NCI-H524 (cell line): ENCODE measurements at places on chromosomes 2 and 18.

DNA sequence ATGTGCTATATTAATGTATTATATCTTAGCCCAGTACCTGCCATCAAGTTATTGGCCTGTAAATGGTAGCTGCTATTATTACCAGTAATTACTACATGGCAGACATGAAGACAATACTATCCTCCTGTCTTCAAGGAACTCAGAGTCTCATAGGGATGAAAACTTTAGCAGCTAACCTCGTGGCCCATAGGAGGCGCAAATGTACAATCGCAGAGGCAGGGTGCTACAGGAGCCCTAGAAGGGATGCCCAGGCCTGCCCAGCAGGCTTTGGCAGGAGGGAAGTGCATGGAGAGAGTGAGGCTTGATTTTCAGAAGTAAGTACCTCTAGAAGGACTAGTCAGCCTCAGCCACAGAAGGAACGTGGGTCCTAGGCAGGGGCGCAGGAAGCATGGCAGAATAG lies 44.7 kb upstream of the KIDINS220 start:
- DNase-seq = peak; percentile 10

GRCh38 chr2:105783151-105783738 lies 38.5 kb downstream of the NCK2 start:
- no peak for DNase-seq

DNA sequence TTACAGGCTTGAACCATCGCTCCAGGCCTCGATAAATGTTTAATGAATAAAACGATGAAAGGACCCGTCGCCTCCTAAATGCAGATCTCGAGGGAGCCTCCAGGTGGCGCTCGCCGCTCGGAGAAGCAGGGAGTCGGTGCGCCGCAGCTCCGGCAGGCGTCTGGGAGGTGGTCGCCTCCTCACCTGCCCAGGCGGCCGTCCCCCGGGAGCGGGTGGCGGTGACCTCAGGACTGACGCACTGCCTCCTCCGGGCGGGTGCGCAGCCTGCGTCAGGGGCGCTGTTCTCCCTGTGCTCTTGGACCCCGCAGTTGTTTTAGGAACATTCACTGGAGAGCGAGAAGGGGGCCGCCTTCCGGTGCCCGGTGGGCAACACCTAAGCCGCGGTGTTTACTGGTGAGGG lies 38.6 kb upstream of the POLE4 start:
- DNase-seq = peak; percentile 69

- DNase-seq = no peak
These were observed 2.4 kb downstream of the FAM171B start for GRCh38 chr2:186696290-186696689.

DNA sequence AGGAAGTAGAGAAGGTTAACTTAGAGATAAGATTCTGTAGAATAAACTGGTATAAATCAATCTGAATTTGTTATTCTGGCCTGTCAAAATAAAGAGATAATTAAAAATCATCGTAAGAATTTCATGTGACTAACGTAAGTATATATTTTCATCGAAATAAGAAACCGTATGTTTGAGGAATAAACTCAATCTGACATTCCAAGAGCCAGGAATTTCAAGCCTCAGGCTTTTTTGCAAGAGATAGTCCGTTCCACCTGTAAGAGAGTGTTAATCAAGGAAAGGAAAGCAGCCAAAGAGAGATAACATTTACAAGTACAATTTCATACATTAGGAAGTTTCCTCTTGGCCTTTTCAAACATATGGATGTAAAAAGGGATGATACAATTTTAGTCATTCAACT lies 701.5 kb downstream of the CBLN2 start:
- no peak for DNase-seq

- no peak for DNase-seq
These were observed 1929.3 kb upstream of the LRRTM1 start for GRCh38 chr2:82233806-82234205.

DNA sequence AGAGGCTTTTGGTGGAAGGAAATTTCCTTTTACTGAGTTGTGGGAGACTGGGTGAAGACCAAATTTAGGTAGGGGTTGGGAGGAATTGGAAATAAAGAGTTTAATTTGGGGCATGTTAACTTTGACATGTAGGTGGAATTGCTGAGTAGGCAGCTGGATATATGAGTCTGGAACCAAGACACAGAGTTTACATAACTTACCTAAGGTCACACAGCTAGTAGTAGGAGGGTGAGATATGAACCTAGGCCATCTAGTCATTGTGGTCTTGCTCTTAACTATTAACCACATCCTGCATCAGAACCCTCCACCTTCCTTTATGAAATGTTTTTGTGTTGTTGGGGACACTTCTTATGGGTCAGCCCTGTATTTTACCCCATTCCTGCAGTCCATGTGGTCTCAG lies 113.1 kb downstream of the ICOS start:
- no peak for DNase-seq

DNA sequence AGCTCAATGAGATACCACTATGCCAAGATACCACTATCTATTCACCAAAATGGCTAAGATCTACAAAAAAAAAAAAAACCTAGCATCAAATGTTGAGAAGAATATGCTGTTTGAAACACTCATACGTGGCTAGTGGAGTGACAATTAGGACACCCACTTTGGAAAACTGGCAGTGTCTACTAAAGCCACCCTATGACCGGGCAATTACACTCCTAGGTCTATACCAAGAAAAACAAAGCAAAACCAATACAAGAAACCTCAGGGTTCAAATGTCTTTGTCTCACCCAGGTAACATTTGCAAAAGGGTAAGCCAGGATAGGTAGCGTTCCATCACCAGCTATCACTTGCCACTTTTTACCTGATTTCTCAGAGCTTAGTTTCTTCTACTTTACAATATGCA lies 123.6 kb upstream of the CAB39 start:
- no peak for DNase-seq

GRCh38 chr2:197212344-197213262 lies 98.0 kb downstream of the ANKRD44 start:
- no peak for DNase-seq

DNA sequence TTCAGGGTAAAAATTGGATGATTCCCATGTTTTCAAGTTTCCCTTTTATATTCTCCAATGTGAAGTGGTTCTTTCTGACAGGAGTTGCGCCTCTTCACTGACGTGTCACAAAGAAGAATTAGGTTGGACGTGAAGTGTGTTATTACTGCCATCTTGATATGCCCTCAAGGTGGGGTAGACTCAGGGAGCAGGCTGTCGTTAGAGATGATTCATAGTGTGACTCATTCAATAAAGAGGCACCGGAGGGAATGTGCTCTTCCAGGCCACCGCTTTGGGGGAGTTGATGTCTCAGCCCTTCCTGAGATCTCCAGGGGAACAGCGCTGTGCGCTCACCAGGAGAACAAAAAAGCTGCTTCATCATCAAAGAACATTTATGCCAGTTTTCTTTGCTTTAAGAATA lies 3.6 kb upstream of the DGKD start:
- no peak for DNase-seq

DNA sequence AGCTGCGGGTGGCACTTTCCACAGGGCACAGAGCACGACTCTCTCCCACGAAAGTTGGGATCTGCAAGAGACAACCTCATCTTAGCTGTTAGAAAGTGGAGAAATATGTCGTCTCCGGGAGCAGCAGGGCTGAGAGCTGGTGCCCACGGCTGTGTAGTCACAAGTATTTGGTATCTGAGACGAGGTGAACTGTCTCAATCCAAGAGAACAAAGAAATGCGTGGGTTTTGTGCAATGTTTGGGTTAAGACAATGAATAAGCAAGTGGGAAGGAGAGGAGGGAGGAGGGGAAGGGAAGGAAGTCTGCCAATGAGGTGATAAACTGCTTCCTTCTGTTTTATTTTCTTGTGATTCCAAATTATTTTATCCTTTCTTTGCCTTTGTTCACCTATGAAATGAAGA lies 18.0 kb downstream of the DYTN start:
- DNase-seq = no peak

- DNase-seq = no peak
These were observed 679.8 kb upstream of the NRXN1 start for GRCh38 chr2:51711766-51712165.

DNA sequence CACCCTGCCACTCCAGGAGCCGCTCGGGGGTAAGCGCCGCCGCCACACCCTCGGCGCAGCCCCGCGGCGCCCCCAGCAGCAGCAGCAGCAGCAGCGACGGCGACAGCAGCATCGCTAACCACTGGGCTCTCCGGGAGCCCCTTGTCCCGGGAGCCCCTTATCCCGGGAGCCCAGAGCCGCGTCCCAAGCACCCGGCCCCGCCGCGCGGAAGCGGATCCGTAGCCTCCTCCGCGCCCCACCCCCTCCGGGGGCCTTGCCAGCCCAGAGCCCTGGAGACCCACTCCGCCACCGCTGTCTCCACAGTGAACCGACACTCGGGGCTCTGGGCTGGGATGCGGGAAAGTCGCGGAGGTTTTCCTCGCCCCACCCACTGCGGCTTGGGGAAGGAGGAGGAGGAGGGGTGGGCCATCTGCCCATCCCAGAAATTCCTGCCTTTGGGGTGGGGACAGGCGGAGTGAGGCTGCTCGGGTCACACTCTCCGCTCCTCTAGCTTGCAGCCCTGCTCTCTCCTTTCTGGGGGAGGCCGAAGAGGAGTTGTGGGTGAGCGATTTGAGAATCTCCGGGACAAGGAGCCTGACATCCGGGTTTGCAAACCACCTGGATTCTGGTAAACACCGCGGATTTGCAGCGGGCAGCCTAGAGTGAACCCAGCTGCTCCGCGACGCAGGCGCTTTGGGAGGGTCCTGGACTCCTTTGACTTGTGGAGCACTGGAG lies at the start of gene PLA2R1:
PLA2R1 (minus strand) TSS at position 324 of the 714 bp plus-strand sequence; CDS start at position 112, 212 bp downstream.
- DNase-seq = peak; percentile 21

DNA sequence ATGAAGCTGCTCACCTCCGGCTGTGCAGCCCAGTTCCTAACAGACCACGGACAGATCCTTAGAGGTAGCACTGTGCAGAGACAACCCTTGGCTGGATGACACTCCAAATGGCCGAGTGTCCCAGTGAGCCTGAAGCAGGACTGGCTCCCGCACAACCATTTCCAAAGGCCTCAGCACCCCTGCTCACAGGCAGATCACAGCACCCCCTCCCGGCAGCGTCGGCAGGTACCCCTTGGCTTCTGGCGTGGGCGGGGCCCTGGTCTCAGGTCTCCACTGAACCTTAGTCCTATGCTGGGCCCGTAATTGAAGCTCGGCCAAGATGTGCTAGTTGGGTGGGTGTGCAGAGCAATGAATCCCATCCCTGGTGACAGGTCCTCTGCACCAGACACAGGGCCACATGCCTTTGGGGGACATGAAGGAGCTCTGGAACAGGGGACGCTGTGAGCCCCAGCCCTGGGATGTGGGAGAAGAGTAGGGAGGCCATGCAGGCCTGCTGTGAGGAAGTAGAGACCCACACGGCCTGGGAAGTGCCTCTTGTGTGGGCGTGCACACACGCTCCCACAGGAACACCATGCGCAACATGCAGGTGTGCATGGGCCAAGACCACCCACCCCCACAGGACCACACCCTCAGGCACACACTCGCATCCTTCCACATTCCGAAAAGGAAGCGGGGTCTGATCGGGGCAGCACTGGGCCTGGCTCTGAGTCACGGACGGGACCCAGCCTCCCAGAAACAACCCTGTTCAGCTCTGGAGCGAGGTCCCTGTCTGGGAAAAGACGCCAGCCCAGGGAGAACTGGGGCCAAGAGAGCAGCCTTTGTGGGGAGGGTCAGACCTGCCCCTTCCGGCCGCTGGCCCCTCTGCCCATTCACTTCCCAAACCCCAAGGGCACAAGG lies 2.8 kb downstream of the DUSP2 start:
- no peak for DNase-seq

DNA sequence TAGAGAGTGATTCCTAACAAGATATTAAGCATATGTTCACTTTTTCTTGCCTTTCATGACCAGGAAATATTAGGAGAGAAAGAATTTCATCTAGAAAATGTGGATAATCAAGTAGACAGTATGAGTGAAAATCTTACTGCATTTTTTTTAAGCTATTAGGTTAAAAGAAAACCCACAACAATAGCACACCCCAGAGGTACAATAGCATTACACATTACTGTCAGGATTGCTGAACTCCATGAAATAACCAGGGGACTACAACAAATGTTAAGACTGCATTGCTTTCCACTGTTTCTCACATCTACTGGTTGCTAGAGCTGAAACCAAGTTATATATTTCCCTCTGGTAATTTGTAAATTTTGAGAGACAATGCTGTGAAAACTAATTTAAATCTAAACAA lies 33.7 kb downstream of the KLF7 start:
- DNase-seq = no peak

DNA sequence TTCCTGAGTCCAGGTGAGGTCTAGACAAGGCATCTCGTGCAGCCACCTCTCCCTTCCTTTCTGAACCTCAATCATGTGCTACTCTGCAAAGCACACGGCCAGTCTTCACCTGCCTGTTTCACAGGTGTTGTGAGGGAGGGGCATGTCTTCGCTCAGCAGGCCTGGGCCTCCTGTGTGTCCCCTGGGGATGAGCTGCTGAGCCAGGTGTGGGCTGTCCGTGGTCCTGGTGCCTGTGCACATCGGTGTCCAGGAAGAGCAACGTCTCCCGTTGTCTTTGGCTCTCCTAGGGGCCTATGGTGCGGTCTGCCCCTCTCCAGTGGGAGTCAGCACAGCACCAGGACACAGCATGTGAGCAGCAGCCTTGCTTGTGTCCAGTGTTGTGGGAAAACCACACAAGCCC lies 16.7 kb downstream of the ARHGEF4 start:
- DNase-seq = no peak

GRCh38 chr2:9107168-9108025 lies 99.2 kb upstream of the ASAP2 start:
- no peak for DNase-seq

GRCh38 chr2:117273009-117273671 lies 541.4 kb upstream of the DDX18 start:
- DNase-seq = no peak

GRCh38 chr2:173808718-173809117 lies 156.5 kb downstream of the SP3 start:
- DNase-seq = no peak

GRCh38 chr2:54067851-54068375 lies 47.5 kb upstream of the ACYP2 start:
- DNase-seq = no peak

DNA sequence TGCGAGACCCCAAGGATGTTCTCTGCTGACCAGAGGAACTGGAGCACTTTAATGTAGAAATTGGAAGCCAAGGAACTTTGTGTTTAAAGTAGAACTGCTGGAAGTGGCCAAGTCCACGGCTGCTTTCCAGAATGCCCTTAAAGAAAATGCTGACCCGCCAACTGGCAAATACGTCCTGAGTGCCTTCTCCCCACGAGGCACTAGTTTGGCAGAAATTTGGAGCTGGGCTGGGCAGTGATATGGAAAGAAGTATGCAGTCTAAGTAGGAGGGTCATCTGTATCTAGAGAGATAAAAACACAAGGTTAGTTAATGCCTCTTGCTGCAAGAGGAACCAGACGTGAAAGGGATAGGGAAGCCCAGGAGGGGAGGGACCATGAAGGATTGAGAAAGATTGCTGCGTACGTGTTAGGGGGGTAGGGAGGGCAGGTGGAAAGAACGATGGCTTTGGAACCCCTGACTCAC lies 59.3 kb upstream of the RFX8 start:
- no peak for DNase-seq

DNA sequence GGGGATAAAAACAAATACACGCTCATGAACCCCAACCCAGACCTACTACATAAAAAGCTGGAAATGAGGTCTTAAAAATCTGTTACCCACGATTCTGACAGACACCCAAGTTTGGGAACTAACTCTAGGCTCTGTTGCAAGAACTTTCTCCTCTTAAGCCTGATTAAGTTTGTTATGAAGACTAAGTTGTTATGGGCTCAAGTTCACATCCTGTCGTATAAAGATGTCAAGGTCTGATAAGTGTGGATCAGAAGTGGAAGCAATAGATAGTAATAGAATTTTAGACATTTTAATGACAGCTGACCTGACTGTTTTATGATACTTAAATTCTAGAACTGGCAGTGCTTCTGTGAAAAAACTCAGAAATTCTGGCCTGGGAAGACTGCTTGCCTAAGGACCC lies 43.2 kb downstream of the LPIN2 start:
- no peak for DNase-seq
